ENCODE measurements at places on chromosomes 11 and 22.

DNA sequence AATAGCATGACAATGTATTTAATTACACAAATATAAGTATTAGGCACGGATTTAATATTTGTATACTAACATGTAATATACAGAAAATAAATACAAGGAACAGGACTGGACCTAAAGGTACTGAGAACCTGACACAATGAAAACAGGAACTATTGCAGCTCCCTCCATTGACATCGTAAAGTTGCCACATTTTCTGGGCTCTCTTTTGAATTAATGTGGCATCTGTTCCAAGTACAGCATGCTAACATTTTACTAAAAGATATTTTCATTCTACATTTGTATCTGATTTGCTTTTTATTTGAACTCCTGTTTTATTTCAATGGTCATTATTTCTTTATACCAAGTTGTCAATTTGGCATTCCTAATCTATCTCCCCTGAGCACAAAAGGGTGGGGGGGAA, 15.3 kb downstream of the PHF21A start:
- no peak for DNase-seq

GRCh38 chr11:72687326-72687725, 13.1 kb upstream of the PDE2A start:
- no peak for DNase-seq

DNA sequence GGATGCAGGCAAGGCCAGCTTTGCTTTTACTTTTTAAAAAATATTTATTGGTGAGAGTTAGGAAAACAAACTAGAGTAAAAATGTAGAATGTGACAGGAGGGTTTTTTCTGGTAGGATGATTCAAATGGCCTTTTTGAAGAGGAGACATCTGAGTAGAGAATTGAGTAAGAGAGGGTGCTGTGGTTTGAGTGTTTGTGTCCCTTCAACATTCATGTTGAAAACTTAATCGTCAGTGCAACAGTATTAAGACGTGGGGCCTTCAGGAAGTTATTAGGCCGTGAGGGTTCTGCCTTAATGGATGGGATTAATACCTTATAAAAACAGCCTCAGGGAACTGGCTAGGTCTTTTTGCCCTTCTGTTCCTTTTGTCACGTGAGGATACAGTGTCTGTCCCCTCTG, 288.8 kb upstream of the C11orf87 start:
- no peak for DNase-seq

- DNase-seq: no peak
Observed at GRCh38 chr22:30202531-30203006, 44.0 kb downstream of the LIF start.

DNA sequence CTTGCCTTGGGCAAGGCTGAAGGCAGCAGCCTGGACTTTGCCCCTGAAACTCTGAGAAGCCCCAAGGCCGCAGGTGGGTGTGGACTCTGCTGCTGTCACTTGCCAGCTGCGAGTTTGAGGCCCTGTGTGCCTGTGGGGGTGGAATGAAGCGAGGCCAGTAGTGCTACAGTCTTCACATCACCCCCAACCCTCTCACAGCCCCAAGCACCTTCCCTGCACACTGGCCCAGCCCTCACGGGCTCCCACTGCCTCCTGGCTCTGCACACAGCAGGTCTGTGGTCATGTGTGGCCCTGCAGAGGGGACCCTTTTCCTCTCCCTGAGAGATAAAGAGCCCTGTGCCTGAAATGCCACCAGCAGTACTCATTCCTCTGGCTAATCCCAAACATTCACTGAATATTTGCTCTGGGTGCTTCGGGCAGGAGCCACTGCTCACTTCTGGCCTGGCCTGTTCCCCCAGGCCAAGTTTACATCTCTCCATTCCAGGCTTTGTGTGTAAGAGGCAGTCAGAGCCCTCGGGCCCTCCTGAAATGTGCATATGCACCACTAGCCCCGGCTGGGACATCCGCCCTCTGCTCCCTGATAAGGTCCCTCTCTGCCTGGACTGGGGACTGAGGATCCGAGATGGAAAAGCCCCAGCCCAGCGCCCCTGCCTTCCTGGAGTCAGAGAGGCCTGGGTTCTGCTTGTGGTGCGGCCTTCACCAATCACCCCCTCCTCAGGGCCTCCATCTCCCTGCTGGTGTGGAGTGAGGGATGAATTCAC, 17.7 kb downstream of the MGAT3 start:
- no peak for DNase-seq

- no peak for DNase-seq
Observed at GRCh38 chr11:19994672-19995071, 165.6 kb downstream of the DBX1 start.

GRCh38 chr11:59643390-59643789, 25.4 kb downstream of the PATL1 start:
- no peak for DNase-seq

DNA sequence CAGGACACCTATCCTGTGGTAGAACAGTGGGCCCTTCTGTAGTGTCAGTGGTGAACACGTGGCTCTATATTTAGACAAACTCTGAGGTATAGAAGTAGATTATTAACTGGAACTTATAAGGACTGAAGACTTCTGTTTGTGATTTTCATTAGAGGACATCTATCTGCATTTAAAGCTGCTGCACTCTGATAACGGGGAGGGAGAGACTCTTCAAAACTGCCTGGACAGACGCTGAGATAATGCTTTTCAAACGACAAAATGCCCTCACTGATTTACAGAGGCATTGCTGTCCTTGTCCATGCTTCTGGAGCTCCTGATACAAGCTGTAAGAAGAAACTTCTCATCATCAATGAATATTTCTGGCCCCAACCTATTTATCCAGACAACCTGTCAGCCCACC, 425.2 kb downstream of the OPCML start:
- DNase-seq: no peak

DNA sequence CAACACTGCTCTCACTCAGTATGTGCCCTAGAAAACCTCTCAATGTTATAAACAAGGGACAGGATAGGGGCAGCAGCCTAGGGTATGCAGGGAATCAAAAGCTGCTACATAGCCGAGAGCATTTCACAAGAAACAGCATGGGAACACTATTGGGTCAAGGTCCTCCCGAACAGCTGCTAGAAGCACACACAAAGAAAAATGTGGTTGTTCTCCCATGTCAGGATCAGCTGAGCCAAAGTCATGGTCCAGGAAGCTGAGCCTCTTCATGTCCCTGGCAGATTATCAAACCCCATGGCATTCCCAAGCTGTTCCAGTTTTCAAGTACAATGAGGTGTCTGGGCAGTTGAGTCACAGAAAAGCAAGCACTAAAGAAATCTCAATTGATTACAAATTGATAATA, 21.0 kb upstream of the GDPD4 start:
- no peak for DNase-seq

Measured in central memory CD4-positive, alpha-beta T cell (primary cell).